ENCODE measurements at places on chromosomes 7 and 10. TPM values are rescaled to one million over a fixed set of nuclear protein-coding genes. Genes with fewer than 3 reads are reported as not detected.

Gene SLC39A12
- not detected for total RNA-seq

Gene ASIC3
- total RNA-seq: 9.5 TPM

Gene CHAT
- not detected for total RNA-seq

Gene ASZ1
- not detected for total RNA-seq

Gene ARHGEF5
- total RNA-seq: 1.6 TPM

Gene CREB5
- total RNA-seq: 3.5 TPM

Gene NEBL
- total RNA-seq: 8.2 TPM

Gene GPR85
- not detected for total RNA-seq

Gene AGBL3
- total RNA-seq: 1.2 TPM

Gene SLC26A5
- not detected for total RNA-seq

Gene ZNF722
- total RNA-seq: not detected

Gene EVX1
- 0.19 TPM for total RNA-seq

Gene PNLIPRP2
- not detected for total RNA-seq

Gene MBLAC1
- total RNA-seq: 3.0 TPM

Gene MALRD1
- not detected for total RNA-seq

Gene ABCC2
- 149 TPM for total RNA-seq

Gene DENND11
- 4.9 TPM for total RNA-seq

Gene CPN1
- 0.28 TPM for total RNA-seq

Gene HNRNPA2B1
- 1,204 TPM for total RNA-seq

Gene STK31
- 0.55 TPM for total RNA-seq

Gene GLCCI1
- 1.1 TPM for total RNA-seq

Gene IQUB
- total RNA-seq: not detected

Gene GPRIN2
- 24.0 TPM for total RNA-seq
